ENCODE measurements at places on chromosomes 16 and 17.

DNA sequence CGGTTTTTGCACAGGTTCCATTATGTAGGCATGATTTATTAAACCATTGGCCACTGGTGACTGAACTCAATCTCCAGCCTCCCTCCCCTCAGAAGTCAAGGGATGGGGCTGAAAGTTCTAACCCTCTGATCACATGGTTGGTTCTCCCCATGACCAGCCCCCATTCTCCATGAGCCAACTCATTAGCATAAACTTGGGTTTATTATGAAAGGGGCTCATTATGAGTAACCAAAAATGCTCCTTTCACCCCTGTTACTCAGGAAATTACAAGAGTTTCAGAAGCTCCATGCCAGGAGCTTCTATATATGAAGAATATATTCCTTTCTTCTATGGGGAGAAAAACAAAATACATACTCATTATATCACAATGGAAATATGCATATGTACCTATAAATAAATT is 555.3 kb downstream of the HS3ST4 start:
- no peak for DNase-seq

DNA sequence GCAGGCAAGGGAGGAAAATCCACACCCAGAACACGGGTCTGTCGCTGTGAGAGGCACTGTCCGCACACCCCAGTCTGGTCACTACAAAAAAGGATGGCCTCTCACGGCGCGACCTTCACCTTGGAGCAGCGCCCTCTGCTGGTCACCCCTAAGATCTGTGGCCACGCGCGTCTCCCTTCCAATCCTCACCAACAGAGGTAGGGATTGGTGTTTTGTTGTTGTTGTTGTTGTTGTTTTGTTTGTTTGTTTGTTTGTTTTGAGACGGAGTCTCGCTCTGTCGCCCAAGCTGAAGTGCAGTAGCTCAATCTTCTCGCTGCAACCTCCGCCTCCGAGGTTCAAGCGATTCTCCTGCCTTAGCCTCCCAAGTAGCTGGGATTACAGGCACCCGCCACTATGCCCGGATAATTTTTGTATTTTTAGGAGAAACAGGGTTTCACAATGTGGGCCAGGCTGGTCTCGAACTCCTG is 15.0 kb upstream of the C17orf58 start:
- DNase-seq: peak; percentile 73

- DNase-seq: no peak
Measured at GRCh38 chr16:30721167-30721566, 22.2 kb downstream of the SRCAP start.

DNA sequence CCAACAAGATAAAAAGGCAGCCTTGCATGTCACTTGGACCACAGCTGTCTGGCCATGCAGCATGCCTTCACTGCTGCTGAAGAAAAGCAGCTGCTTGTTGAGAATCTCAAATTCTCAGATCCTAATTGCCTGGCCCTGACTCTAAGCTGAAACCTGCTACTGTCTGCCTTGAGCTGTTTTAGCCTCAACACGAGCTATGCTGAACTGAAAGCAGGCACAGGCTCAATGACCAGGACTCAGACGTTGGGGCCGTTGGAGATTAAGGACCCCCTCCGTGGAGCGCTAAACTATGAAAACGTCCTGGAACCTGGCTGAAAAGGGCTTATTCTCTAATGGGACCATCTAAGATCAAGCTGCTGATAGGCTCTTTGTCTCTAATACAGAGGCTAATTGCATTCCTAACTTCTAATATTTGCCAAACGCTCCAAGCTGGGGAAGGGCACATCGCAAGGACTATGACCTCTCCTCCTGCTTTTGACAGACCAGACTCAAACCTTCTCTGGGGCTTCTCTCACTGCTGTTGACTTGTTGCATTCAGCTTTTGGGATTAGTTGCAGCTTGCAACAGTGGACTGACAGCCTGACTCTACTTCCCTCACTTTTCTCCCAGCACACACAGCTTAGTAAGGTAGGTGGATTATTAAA is 4.6 kb upstream of the PLK1 start:
- DNase-seq: no peak

- no peak for DNase-seq
Measured at GRCh38 chr16:20743591-20743990, 2.0 kb upstream of the THUMPD1 start.

DNA sequence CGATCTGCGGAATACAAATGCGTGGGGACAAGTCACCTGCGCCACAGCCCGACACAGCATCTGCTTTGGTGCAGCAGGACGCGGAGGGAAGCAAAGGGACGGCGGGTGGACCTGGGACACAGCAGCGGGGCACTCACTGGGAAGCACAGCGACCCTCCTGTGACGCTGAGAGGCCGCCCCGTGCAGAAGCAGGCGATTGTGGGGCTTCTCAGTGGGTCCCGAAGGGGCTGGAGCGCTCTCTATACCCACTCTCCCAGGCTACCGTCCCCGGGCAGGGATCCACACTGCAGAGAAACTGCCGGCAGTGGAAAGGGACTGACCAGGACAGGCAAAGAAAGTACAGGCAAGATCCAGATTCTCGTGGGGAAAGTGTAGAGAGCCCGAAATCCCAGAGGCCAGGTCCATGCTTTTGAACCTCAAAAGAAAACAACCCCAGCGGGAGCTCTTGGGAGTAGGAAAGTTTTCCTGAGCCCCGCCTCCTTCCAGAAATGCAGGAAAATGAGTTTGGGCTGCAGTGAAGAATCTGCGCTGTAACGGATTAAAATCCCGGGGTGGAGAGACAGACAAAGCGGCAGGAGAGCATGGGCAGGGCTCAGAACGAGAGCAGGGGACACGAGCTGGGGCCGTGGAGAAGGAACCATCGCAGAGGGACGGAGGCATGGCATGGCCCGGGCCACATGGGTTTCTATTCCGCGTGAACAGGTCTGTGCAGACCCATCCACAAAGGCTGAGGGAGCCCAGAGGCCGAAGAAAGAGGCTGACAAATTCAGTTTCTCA is 12.7 kb downstream of the COX4I1 start:
- DNase-seq: no peak

GRCh38 chr17:32120716-32121115 is 21.6 kb upstream of the RHOT1 start:
- no peak for DNase-seq

DNA sequence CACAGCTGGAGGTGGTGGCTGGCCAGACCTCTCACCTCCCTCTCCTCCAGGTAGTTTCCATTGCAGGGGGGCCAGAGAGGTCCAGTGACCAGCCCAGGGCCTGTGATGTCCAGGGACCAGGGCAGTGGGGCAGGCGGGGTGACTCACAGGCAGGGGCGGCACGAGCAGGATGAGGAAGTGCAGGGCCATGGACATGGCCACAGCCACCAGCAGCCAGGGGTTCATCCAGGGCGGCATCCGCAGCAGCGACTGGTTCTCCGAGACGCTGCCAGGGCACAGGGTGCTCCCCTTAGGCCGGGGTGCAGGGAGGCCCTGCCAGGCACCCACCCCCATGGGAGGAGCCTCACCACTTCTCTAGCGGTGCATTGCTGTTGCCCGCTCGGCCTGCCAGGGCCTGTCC is 12.9 kb upstream of the P2RX1 start:
- DNase-seq: no peak

DNA sequence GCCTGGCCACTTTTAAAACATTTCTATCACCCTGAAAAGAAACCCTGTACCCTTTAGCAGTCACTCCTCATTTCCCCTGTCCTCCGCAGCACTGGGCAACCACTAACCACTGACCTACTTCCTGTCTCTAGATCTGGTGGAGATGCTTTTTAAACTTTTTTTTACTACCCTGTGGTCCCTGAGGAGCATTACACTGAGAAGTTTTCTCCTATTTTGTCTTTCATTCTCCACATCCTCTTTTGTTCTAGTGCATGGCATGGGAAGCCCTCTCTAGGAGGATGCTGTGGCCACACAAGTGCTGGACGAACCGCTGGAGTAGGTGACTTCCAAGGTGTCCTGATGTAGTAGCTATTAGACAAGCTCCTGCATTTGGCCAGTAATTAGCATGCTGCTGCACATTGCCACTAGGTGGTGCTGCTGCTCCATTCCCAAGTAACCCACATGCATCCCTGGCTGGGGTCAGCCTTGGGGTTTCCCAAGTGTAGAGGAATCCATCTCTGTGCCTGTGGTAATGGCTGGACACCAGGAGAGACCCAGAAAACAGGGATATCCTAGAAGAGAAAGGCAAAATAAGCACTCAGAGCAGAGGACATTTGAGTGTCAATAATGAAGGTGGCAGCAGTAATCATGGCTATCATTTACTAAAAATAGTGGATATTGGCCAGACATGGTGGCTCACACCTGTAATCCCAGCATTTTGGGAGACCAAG is 143.8 kb upstream of the CRHR1 start:
- DNase-seq: peak; percentile 82

DNA sequence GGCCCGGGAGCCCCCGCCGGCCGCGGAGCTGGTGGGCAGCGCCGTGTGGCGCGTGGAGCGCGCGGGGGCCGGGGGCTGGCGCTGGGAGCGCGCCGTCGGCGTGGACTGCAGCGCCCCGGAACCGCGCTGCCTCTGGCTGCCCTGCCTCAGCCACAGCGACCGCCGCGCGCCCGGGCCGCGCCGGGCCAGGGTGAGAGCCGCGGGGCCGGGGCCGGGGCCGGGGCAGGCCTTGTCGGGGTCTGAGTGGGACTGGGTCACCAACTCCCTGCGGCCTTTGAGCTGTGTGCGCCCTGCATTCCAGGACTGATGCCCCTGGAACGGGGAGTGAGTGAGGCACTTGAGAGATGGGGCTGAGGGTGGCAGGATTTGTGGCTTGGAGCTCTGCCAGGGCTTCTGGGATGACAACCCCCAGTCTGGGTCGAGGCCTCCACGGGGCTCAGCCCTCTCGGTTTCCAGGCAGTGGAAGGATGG is 25.7 kb downstream of the ARHGAP23 start:
- DNase-seq: no peak

DNA sequence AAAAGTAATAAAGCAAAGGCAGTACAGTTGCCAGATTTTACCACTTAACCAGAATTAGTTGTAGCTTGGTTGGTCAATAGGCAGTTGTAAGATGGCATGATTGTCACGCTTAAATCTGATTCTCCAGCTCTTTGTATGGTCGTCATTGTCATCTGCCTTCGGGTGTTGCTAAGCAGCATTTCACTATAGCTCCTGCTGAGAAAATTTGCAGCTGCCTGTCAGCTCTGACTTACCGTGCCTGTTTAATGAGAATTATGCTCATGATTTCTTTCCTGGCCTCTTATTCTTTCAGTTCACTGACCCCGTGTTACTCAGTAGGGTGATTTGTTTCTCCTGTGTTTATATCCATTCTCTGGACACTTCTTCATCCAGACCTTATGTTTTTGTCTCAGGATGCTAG is 66.7 kb downstream of the TANGO6 start:
- no peak for DNase-seq

GRCh38 chr17:68498479-68499326 is 13.5 kb upstream of the PRKAR1A start:
- DNase-seq: no peak

DNA sequence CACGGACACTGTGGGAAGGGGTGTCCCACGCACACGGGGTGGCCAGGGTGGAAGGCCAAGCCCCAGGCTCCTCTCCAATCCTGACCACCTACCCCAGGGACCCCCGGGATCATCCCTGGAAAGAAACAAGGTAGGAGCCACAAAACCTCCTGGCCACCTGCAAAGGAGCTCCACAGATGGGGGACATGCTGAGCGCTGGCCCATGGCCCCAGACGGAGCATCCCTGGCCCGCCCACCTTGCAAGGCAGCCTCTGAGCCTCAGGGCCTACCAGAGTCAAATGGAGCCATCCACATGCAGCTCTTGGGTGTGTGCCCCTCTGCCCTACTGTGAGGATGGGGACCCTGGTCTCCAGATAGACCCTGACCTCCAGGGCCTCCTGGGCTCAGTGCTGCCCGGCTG is 16.3 kb downstream of the SLC38A10 start:
- no peak for DNase-seq

- DNase-seq: no peak
Measured at GRCh38 chr16:12920739-12921138, 19.3 kb downstream of the SHISA9 start.

GRCh38 chr17:8300627-8301242 is 5.5 kb upstream of the SLC25A35 start:
- peak; percentile 70 for DNase-seq

GRCh38 chr17:21072745-21073197 is 30.0 kb upstream of the USP22 start:
- DNase-seq: no peak

DNA sequence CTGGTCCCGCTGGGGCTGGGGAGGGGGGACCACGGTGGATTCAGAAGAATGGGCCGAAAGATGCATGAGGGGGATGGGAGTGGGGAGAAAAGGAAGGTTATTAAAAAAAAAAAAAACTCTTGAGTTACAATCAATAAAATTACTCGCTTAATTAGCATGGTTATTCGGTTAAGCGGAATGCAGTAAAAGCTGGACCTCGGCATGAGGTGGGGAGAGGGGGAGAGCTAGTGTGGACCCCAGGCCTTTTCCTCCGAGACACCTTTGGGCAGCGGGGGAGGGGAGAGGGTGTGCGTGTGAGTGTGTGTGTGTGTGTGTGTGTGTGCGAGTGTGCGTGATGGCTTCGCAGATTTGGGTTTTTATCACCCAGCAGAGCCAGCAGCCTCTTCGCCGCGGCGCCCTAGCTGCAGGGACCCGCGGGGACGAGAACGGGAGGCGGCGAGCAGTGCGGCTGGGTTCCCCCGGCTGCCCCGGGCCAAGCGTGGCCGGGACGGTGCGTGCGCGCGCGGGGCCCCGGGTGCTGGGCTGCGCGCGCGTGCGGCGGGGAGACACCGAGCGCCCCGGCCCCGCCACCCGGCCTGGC is 3.7 kb downstream of the BAHCC1 start:
- no peak for DNase-seq

DNA sequence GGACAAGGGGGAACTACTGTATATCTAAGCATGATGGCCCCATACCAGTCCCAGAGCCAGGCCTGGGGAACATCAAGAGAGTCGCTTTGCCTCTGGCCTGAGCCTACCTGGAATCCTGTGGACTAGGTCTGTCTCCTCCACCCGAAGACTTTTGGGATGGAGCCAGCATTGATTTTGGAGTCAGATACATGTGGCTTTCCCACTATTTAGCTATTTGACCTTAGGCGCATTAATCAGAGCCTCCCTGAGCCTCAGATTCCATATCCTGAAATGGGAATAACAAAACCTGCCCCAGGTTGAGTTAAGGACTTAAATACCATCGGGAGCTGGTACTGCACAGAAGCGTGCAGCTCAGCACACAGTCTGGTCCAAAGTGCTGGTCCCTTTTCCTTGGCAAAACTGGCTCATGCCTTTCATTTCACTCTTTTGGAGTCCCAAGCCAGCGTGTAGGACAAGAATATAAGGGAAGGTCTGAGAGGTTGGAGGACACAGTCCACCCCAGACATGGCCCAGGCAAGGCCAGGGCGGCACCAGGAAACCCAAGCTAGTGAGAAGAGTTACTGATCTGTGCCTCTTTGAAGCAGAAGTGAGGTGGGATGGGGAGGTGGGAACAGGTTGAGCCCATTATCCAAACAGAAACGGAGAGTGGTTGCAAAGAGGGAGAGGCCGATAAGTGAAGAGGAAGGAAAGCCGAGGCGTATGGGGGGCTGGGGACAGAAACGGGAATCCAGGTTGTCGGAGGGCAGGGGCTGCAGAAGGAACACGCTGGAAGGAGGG is 986 bp downstream of the FA2H start:
- no peak for DNase-seq
